NCI-H774 (cell line): ENCODE measurements at places on chromosomes 3 and 15.

- peak; percentile 36 for DNase-seq
Measured at GRCh38 chr15:63436872-63437375, 55.3 kb upstream of the CA12 start.

DNA sequence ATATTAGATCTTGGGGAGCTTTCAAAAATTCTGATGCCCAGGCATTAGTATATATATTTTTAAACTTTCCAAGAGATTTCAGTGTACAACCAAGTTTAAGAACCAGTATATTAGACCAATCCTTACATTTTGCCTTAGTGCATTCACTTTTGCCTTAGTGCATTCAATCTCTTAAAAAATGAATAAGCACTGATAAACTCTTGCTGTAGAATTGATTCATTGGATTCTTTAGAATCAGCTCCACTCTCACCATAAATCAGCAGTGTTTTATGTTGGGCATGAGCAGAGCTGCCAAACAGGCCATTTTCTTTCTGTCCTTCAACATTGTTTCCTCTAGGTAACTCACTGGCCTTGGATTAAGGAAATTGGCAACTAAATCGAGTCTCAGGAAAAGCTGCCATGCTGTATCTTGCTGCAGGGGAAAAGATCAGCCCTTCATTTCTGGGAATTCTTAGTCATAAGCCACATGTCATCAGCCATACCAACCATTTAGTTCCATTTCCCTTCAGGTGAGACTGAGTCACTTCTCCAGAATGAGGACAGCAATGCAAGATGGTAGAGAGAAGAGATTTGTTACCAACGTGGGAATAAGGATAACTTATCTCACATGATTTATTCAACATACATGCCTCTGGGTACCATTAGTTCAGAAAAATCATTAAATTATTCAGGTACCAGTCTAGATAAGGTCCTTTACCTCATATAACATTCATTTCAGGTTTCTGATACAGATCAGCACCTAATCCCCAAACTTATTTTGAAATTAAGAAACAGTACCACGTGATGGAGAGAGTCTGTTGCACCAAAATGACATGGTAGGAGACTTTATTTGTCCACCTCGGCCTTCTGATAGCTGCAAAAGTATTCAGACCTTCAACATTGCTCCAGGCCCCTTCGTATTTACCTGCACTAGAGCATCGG, 192.5 kb downstream of the P3H2 start:
- no peak for DNase-seq

- no peak for DNase-seq
Measured at GRCh38 chr3:116001151-116001621, 377.9 kb downstream of the GAP43 start.

GRCh38 chr3:187833375-187833774, 88.1 kb upstream of the BCL6 start:
- DNase-seq, result no peak

GRCh38 chr3:71247221-71247957, 336.1 kb downstream of the FOXP1 start:
- no peak for DNase-seq

GRCh38 chr15:77126529-77127326, 55.8 kb upstream of the TSPAN3 start:
- no peak for DNase-seq

DNA sequence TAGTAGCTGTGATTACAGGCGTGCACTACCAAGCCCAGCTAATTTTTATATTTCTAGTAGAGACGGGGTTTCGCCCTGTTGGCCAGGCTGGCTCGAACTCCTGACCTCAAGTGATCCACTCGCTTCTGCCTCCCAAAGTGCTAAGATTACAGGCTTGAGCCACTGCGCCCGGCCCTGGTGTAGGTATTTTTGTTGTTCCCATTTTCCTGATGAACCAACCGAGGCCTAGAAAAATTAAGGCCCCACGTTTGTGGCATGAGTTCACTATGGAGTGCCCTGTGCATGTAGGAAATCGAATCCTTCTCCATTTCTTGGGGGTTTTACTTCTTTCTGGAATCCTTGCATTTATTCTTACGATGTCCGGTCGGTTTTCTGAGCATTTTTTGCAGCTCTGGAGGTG, 14.3 kb upstream of the TATDN2 start:
- DNase-seq, result no peak

GRCh38 chr3:102017784-102018183, 168.5 kb downstream of the NFKBIZ start:
- DNase-seq, result no peak

GRCh38 chr3:183833516-183833915, 8.1 kb upstream of the MAP6D1 start:
- no peak for DNase-seq

DNA sequence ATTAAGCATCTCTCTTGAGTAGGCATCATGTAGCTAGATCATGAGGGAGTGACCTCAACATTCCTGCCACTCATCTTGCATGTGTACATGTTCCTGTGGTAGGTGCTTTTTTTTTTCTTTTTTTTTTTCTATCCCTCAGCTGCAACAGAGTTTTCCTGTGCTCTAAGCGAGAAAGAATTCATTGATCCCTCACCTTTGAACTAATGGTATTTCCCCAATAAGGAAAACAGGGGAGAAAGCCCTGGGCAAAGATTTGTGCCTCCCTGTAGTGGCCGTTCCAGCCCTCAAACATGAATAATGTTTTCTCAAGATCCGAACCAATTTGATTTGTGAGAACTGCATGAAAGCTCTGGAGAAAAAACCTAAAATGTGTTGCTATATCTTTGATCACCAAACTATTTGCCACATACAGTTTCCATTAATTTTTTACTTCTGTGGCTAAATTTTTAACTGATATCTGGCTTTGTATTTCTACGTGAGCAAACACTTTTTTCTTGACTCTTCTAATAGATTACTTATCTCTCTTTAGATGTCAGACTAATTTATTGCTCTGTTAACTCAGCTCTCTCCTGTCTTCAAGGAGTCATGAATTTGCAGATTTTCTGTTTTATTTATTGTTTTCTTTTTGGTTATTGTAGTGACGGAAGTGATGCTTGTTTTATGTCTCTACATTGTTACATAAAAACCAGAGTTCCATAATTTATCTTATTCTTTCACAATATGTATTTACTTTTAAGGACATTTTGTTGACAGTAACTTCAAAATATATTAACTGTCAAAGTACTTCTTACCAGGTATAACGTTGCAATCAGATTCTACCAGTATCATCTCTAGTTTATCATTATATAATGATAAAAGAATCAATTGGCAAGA, 1396.5 kb downstream of the OTOL1 start:
- DNase-seq, result no peak

GRCh38 chr3:63441262-63441661, 163.2 kb downstream of the SYNPR start:
- no peak for DNase-seq

DNA sequence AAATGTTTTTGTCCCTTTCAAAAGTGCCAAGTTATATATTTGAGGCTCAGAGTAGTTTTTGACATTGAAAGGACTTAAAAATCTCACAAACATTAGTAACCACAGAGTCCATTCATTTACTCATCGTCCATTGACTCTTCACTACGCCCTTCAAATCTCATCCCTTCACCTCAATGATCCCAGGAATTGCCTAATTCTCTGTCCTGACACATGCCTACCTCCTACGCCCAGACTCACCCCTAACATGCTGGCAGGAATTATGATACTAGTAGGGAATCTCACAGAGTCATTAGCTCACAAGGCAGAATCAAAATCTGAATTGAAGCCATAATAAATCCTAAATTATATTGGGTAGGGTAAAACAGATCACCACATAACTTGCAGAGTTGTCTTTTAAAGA, 410.1 kb downstream of the RAP2B start:
- no peak for DNase-seq

GRCh38 chr3:88219138-88219792, 69.5 kb downstream of the C3orf38 start:
- peak; percentile 35 for DNase-seq

- no peak for DNase-seq
Measured at GRCh38 chr3:71243229-71243628, 340.3 kb downstream of the FOXP1 start.

DNA sequence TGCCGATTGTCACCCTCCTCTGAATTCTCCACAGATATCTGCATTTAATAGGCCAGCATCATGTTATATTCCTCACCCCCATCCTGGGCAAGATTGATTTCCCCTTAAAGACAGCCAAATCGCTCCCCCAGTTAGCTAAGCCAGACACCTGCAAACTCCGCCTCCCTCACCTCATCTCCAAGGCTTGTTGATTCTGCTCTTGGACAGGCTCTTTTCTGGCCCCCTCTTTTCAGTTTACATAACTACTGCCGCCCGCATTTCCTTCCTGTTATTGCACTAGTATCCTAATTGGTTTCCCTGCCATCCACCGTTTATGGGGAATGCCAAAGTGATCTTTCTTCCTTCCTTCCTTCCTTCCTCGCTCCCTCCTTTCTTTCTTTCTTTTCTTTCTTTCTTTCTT, 214.7 kb upstream of the MRPL3 start:
- DNase-seq, result no peak

GRCh38 chr3:82410366-82410765, 648.9 kb upstream of the GBE1 start:
- DNase-seq, result peak; percentile 0
